Neuronal stem cell (in vitro differentiated cells): ENCODE measurements at places on chromosomes 7 and 10.

- H3K4me3 ChIP-seq, result no peak overlapping the region
- H3K4me1 ChIP-seq, result no peaks in the 10 kb centered on the region
- no peaks in the 10 kb centered on the region for H3K36me3 ChIP-seq
- no peak overlapping the region for H3K27ac ChIP-seq
- DNase-seq, result no peak
Measured at GRCh38 chr7:1616741-1617140, 46.9 kb upstream of the PSMG3 start.

- DNase-seq, result no peak
- no peak overlapping the region for H3K27ac ChIP-seq
- no peak overlapping the region for H3K4me3 ChIP-seq
- peaks cover 1% of the 10 kb centered on the region for H3K36me3 ChIP-seq
- no peaks in the 10 kb centered on the region for H3K27me3 ChIP-seq
Measured at GRCh38 chr7:115005953-115006352, 84.1 kb downstream of the MDFIC start.

DNA sequence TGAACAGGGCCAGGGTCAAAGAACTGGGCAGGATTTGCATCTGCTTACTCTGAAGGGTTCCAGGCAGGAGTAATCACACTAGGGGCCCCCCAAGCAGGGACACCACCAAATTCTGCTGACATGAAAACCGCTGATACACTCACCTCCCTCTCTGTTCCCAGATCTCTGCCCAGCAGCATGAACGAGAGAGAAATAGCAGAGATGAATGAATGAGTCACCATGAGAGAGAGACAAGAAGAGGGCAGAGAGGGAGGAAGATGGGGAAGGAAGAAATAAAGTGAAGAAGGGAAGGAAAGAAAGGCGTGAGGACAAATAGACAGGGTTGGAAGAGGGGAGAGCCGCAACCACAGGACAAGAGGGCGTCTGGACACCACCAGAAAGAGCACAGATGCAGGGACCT, 285.9 kb upstream of the NEBL start:
- no peaks in the 10 kb centered on the region for H3K36me3 ChIP-seq
- no peak for DNase-seq
- H3K4me3 ChIP-seq, result no peak overlapping the region
- H3K4me1 ChIP-seq, result peaks cover 7% of the 10 kb centered on the region
- H3K27ac ChIP-seq, result no peak overlapping the region
- H3K27me3 ChIP-seq, result no peaks in the 10 kb centered on the region

DNA sequence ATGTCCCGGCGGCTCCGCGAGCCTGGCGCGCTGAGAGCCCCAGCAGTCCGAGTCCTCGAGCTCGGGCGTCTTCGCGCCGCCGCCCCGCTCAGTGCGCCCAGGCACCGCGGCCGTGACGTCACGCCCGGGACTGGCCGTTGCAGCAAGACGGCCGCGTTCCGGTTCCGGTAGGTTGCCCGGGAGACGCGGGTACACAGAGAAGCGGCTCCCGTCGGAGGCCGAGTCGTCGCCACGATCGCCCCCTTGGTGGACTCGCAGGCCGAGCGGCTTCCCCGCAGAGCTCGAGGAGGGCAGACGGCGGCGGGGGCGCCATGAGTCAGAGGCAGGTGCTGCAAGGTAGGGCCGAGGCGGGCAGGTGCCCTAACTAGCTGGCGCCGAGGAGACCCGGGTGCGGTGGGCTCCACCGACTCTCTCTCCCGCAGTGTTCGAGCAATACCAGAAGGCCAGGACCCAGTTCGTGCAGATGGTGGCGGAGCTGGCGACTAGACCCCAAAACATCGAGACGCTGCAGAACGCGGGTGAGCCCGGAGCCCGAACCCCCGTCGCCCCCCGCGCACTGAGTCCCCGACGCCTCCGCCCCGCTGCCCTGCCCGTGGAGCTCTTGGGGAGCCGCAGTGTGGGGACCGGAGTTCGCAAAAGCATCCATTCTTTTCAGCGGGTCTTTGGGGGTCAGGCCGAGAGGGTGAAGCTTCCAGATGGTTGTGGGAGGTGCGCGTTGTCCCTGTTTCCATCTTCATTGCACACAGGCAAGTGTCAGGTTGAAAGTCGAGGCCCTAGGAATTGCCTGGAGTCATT, at the start of gene SPAG6:
Gene SPAG6, plus strand, starts transcription at position 196 of the 795 bp plus-strand sequence. Its CDS starts 116 bp downstream, at position 312.
- DNase-seq, result peak; percentile 51
- peak within 1 kb of the TSS; percentile 77 for H3K4me3 ChIP-seq
- no peaks in the 10 kb centered on the region for H3K36me3 ChIP-seq
- peaks cover 4% of the 10 kb centered on the region for H3K4me1 ChIP-seq

- H3K27ac ChIP-seq, result no peak overlapping the region
- no peaks in the 10 kb centered on the region for H3K36me3 ChIP-seq
- H3K4me1 ChIP-seq, result peaks cover 27% of the 10 kb centered on the region
- no peak for DNase-seq
Measured at GRCh38 chr10:71520042-71520441, 123.3 kb downstream of the CDH23 start.

DNA sequence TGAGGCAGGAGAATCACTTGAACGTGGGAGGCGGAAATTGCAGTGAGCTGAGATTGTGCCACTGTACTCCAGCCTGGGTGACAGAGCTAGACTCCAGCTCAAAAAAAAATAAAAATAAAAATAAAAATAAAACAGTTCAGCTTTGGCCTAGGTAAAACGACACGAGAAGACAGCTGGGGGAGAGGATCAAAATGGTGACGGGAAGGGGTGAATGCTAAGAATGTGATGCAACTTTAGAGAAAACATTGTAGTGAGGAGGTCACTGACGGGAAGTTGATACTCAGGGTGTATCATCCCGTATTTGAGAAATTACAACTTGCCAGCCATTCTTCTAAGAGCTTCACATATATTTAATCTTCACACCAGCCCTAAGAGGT, 1.1 kb downstream of the NDST2 start:
- no peak for DNase-seq
- H3K4me1 ChIP-seq, result peaks cover 6% of the 10 kb centered on the region
- peaks cover 59% of the 10 kb centered on the region for H3K36me3 ChIP-seq
- H3K27ac ChIP-seq, result no peak overlapping the region
- no peak overlapping the region for H3K4me3 ChIP-seq
- H3K27me3 ChIP-seq, result no peaks in the 10 kb centered on the region
